Effector CD8-positive, alpha-beta T cell (primary cell): ENCODE measurements at places on chromosomes 3 and 15.

DNA sequence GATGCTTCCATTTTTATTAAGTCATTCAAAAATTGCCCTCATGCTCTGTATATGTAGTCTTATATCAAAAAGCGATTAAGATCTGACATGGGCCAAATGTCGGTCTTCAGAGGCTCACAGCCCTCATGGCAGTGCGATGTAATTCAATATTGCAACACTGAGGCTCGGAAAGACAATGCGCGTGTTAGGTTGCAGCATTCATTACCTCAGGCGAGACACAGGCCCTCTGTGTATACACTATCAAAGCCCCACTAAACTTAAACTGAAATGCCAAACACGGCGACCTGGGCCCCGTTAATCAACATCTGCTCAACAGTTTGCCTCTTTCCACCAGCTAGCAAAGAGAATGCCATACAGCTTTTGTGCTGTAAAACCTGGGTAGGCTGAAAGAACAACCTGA is 413.4 kb downstream of the ERC2 start:
- no peak for DNase-seq

DNA sequence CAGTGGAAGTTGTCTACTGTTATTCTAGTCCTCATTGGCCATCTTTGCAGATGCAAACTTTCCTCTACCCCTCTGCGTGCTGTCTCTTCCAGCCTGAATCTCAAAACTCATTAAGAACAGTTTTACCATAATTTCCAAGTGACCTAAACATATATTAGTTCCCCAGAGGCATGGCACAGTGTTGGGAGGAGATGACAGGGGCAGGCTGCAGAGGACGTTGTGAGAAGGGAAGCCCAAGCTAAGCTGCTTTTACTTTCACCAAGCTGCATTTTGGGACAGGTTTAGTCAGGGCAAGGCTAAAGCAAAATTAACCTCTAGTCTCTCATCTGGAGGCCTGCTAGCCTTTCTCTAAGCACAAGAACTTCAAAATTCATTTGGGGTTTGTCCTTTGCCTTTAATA is 318.6 kb upstream of the SATB1 start:
- DNase-seq, result no peak

- DNase-seq, result no peak
Observed at GRCh38 chr15:65884511-65884910, 15.2 kb downstream of the RAB11A start.

GRCh38 chr3:186035277-186035676 is 73.6 kb downstream of the ETV5 start:
- no peak for DNase-seq

GRCh38 chr3:21979706-21980105 is 228.7 kb upstream of the ZNF385D start:
- no peak for DNase-seq

DNA sequence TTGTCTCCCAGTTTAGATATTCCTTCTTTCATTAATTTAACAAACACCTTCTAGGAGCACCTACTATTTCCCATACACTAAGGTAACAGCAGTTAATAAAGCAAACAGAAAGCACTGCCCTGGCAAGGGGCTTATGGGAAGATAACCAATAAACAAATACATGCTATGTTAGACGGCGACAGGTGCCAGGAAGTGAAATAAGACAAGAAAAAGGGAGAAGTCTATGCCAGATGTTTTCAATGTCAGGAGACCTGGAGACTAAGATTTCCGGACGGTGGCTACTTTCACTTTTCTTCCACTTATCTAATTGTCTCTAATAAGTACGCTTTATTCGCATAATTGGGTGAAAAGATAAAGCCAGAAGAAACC is 32.5 kb upstream of the ZNF445 start:
- DNase-seq, result no peak

DNA sequence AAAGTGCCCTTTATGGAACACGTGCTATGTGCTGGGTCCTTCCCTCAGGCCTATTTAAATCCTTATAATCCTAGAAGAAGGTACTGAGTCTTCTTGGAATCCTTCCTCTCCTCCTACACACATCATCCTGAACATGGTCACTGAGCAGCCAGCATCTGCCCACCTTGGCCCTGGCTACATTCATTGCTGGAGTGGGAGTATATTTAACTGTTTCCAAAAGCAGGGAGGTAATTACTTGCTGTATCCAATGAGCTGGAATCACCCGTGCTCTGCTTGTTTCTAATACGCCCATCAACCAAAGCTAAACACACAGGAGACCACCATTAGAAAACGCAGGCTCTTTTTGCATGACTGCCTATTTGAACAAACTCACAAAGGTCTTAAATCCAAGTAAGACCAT is 122.2 kb downstream of the RORA start:
- no peak for DNase-seq

DNA sequence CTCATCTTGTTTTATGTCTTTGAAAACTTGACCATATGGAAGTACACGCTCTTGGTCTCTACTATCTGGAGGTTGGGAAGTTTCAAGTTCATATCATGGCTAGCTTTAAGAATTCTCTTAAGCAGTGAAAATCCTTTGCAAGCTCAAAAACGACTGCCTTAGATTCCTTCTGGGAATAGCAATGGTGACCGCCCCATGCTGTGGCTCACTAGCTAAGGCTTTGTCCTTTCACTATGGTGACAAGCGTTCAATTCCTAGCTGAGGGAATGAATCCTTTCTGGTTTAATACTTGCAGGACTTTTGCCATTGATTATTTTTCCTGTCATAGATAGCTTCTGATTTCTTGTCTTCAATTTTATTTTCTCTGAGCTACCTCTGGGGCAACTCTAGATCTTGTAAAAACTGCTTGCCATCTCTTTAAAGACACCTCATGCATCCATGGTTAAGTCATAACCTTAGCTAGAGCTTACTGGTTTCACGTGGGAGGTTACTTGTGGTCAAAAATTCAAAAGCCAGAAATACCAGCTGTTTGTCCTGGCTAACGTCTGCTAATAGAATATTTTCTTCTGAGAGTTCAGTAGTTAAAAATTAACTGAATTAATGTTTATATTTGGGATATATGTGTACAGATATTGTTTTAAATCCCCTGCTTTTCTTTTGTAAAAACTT is 673.4 kb upstream of the CBLB start:
- no peak for DNase-seq

DNA sequence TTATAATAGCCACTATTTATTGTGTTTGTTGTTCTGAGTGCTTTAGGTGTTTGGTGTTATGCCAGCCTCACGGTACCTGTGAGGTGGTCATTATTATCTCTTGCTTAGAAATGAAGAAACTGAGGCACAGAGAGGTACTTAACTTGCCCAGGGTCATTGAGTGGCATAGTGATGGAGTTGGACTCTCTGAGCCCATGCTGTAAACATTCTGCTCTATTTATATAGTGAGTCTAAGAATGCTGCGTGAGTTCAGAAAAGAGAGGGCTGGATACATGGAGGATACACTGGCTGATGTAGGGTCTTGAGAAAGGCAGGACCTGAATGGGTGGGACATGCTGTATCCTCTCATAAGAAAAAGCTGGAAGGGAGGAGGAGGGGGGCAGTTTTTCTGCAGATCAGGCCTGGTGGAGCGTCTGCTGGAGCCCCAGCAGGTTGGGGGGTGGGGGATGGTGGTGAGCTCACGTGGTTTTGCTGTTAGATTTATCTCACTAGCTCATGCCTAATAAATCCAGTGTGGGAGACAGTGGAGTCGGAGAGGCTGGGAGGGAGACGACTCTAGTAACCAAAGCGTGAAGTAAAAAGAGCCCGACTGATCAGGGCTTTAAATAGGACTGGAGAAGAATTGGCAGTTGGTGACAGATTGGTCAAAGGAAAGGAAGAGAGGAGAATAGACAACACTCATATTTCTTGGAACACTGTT is 16.0 kb downstream of the MED12L start:
- DNase-seq, result no peak

DNA sequence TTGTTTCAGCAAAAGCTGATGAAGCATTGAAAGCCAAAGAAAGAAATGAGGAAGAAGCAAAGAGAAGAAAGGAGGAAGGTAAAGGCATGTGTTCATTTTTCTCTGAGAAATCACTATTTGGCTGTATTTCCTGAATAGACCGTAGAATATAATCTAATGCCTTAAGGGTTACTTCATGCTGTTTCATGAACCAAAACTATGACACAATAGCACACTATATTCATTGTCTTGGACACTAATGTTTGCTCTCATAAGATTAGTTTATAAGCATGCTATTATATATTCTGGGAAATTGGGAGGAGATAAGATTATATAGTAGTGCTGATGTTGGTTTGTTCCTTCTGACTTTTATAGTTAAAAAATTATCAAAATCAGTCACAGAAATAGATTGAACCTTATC is 110.1 kb upstream of the MLF1 start:
- DNase-seq, result no peak

DNA sequence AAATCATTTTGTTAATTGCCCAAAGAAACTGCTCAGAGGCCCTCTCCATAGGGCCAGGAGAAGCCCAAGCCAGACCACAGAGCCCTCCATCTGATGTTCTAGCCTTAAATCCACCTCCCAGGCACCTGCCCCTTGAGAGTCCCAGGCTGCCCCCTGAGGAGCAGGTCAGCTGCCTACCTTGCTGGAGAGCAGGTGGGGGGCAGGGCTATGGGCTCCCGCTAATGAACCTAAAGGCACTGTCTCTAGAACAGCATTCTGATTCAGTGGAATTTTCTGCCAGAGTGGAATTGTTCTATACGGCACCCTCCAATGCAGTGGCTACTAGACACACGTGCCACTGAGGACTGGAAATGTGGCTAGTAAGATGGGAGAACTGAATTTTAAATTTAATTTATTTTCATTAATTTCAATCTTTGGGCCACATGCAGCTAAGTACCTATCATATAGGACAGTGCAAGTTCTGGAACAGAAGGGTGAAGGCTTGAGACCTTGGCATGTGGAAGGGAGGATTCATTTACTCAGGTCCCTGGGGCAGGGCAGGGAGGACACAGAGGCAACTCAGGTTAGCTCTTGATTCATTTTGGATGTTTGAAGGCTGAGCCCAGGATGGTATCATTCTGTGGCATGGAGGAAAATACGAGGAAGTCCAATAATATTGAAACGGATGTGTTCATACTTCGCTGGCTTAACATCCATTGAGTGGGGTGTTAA is 11.4 kb downstream of the AMOTL2 start:
- DNase-seq, result no peak

DNA sequence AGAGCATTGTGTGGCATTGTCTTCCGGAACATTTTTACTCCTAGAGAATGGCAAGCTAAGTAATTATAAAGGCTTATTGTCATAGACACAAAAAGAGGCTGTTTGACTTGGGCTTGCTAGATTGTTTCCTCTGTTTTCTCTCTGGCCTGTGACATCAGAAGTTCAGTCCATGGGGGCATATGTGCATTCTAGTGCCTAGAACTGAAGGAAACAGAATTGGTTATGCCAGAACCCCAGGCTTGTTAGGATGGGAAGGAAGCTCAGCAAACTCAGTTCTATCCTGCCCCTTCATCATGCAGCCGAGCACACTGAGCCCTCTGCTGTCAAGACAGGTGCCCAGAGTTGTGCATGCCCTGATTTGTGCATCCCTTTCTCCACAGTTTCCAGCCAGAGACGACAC is 131.3 kb downstream of the PDE8A start:
- no peak for DNase-seq

DNA sequence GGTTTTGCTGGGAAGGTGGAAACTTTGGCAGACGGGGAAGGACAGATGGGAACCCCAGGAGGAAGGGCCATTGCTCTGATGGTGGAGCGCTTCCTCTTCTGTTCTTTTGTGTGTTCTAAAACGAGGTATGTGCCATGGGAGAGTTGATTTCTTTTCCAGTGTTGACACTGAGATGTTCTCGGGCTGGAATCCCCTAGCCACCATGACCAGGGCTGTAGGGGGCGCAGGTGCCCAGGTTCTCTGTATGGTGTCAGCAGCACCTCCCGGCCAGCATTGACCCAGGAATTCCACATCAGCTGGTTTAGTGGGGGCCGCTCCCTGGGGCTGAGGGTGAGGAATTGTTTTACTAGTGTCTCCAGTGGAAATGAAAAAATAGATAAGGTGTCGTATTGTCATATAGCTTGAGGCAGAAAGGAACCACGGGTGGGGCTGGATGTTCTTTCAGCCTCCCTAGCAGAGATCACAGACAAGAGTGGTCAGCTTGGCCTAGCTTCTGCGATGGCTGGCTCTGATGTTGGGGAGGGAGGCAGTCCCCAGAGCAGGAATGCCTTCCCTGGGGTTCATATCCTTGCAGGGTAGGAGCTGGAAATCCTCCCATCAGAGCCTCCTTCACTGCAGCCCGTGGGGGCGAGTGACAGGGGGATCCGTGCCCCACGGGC is 34.2 kb upstream of the ACAD9 start:
- DNase-seq, result no peak

GRCh38 chr3:71003511-71003910 is 580.0 kb downstream of the FOXP1 start:
- no peak for DNase-seq

GRCh38 chr3:168134931-168135330 is 39.2 kb upstream of the GOLIM4 start:
- DNase-seq, result no peak

- no peak for DNase-seq
Observed at GRCh38 chr3:46615976-46616375, 3.7 kb downstream of the FAM240A start.

- no peak for DNase-seq
Observed at GRCh38 chr3:127482216-127483004, 108.1 kb downstream of the TPRA1 start.

DNA sequence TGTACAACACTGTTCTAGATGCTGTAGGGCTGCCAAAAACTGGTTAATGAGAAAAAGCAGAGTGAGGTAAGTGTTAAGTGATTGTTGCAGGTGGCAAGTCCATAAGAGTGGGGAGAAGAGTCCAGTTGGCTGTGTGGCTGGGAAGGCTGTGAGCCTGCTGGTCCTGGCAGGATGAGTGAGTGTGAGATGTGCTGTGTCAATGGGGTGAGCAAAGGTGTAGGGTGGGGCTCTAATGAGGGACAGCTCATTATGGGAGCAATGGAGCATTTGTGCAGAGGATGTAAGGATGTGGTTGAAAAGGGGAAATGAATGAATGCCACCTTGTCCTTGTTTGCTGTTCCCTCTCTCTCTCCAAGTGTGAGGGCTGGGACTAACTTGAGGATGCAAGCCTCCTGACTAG is 145.3 kb upstream of the ROPN1 start:
- no peak for DNase-seq

DNA sequence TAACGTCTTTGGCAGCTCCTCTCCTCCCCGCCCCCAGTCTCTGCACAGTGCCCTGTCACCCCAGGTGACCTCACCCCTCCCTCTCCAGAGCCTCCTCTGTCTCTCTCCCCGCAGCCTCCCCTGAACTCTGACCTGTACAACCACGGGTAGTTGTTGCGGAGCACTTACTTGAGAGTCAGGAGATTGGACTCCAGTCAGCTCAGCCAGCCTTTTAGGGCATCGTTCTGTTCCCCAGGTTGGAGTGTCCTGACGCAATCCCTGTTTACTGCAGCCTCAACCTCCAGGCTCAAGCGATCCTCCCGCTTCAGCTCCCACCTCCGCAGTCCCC is 177.7 kb downstream of the UACA start:
- no peak for DNase-seq

GRCh38 chr3:40851836-40852235 is 327.1 kb downstream of the ZNF621 start:
- no peak for DNase-seq

DNA sequence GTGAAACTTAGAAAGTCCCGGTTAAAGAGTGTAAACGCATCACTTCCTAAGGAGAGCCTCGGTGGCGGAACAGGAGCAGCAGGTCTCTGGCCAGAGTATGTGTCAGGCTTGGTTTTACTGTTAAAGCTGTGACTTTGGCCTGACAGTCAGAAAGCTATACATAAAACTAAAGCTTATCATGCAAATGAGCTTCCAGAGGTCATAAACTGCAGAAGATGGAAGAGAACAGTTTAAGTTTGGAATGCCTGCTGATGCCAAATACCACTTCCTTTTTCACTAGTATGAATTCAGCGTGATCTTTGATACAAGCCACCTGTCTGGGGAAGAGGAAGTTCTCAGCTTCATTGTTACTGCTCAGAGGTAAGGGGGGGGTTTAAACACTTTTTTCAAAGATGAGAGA is 125.1 kb upstream of the CTDSPL start:
- no peak for DNase-seq
